ENCODE measurements at places on chromosomes 1 and 21.

- no peak for DNase-seq
Measured at GRCh38 chr1:199529324-199529723, 498.2 kb upstream of the NR5A2 start.

GRCh38 chr1:234925440-234926263 is 203.0 kb downstream of the TOMM20 start:
- peak; percentile 71 for DNase-seq

DNA sequence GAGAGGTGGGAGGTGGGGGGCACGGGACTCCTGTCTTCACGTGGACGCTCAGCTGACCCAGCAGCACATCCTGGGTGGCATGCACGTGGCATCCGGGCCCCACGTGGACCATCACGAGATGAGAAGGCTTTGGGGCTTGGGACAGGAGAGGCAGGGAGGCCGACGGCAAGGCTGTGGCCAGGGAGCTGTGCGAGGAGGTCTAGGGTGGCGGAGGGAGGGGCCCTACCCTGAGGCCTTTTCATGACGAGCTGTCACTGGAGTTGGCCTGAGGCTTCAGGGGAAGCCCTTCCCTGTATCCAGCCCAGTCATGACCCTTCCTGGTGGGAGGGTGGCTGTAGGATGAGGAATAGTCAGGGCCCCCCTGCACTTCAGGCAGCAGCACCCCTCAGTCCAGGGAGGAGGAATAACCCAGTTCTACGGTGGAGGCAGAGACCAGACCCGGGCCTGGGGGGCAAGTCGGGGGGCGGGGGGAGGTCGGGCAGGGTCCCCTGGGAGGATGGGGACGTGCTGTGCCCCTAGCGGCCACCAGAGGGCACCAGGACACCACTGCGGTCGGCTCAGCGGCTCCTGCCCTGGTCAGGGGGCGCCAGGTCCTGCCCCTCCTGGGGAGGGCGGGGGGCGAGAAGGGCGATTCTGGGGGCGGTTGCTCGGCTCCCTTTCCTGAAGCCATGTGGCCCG is 2.0 kb upstream of the PERM1 start:
- DNase-seq = peak; percentile 40

GRCh38 chr1:155324717-155325602 is 4.3 kb downstream of the RUSC1 start:
- DNase-seq = no peak

DNA sequence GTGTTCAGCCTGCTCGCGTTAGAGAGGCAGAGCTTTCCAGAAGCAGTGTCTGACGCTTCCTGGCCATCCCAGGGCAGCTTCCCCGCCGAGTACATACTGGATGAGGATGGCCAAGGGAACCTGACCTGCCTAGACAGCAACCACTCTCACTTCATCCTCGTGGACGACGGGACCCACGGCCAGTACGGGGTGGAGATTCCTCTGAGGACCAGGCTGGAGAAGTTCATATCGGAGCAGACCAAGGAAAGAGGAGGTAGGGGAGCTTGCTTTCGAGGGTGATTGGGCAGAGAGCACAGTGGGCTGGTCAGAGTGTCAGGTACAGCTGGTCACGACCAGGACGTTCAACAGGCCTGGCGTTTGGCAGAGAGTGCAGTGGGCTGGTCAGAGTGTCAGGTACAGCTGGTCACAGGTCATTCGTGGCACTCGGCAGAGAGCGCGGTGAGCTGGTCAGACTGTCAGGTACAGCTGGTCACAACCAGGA is 22.4 kb downstream of the TRPM2 start:
- DNase-seq = no peak

- no peak for DNase-seq
Measured at GRCh38 chr1:220526294-220526693, 1.6 kb upstream of the MARK1 start.

- DNase-seq = no peak
Measured at GRCh38 chr1:186183219-186183618, 191.8 kb downstream of the TPR start.

DNA sequence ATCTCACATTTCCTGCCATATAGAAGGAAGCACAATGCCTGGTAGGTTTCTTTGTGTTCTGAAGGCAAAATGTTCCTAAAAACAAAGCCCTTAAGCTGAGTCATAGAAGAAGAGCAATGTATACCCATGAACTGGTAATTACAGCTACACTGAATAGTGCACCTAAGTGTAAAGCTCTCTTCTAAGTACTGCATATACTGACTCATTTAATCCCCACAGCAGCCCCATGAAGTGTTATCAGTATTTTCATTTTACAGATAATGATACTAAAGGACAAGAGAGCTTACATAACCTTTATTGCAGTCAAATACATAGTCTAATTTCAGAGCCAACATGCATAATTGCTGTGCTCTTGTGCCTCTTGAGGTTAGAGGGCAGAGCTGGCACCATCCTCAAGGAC is 239.9 kb downstream of the DPYD start:
- no peak for DNase-seq

DNA sequence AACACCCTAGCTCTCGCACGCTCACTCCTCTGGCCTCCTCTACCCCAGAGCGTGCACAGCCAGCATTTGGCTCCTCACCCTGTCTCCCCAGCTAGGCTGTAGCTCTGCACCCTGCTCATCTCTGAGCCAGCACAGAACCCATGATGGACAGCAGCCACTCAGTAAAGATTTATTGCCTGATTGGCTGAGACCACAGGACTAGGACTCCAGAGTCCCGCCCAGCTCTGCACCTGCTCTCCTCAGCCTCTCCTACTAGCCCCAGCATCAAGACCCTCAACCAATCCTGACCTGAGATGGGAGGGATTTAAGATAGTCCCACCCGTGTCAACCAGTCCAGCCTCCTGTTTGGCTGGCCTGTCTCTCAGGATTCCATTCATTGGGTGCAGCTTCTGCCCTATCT is 9.3 kb downstream of the C1QB start:
- DNase-seq = no peak

- DNase-seq = no peak
Measured at GRCh38 chr1:161006563-161006962, 14.4 kb downstream of the F11R start.

DNA sequence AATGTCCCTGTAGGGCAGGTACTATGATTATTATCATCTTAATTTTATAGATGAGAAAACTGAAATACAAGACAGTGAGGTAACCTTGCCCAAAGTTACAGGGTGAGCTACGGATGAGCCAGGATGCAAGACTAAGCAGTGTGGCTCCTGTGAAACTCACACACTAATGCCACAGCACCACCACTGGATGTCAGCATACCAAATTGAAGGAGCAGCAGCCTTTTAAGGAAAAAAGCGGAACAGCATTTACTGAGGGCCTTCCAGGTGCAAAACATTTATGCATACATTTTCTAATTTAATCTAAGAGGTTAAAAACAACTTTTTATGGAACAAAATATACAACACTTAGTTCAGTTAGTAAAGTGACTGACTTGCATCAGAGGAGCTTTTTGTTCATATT is 41.7 kb downstream of the SEC16B start:
- no peak for DNase-seq

GRCh38 chr21:38956521-38956855 is 150.8 kb downstream of the ETS2 start:
- DNase-seq = no peak

DNA sequence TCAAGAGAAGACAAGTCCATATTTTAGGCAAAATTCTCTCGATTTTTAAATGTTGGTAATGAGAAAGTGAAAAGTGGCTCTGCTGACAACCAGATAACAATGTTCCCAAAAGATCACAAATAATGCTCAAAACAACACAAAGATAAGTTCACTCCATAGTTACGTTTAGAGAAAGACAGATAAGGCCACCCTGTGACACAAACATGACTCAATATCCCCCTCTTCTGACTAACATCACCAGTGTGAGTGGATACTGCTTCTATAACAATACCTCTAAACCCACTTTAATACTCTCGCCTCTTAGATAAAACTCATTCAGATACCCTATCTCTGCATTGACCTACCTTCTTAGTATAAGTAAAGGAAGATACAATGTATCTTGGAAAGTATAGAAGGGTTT is 51.2 kb upstream of the RGS7 start:
- no peak for DNase-seq

- no peak for DNase-seq
Measured at GRCh38 chr21:31983120-31983519, 110.3 kb downstream of the HUNK start.

- DNase-seq = no peak
Measured at GRCh38 chr1:38690790-38691449, 168.7 kb downstream of the RRAGC start.

All from CD4-positive, alpha-beta T cell treated with Interleukin-4 for 4 hours (primary cell).